Right cardiac atrium (tissue), 5 donors: ENCODE measurements at places on chromosomes 13 and 19.

DNA sequence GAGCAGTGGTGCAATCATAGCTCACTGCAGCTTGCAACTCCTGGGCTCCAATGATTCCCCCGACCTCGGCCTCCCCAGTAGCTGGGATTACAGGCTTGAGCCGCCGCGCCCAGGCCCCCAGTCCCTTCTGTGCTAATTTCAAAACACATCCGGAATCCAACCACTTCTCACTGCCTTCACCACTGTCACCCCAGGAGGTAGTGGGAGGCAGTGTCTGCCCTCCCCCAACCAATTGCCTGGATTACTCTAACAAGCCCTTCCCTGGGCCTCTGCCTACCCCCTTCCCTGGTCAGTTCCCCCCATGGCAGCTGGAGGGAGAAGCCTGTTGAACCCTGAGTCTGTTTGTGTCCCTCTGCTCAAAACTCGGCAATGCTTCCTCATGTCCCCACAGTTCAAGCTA, 2.3 kb downstream of the PRAM1 start:
- DNase-seq, result no peak

GRCh38 chr19:16509141-16510061, 13.2 kb downstream of the C19orf44 start:
- DNase-seq, result peak; percentile 73

GRCh38 chr19:56837492-56838023, 3.0 kb downstream of the PEG3 start:
- peak; percentile 93 for DNase-seq

- no peak for DNase-seq
These were observed 657.4 kb upstream of the ATXN8OS start for GRCh38 chr13:69450245-69450644.

DNA sequence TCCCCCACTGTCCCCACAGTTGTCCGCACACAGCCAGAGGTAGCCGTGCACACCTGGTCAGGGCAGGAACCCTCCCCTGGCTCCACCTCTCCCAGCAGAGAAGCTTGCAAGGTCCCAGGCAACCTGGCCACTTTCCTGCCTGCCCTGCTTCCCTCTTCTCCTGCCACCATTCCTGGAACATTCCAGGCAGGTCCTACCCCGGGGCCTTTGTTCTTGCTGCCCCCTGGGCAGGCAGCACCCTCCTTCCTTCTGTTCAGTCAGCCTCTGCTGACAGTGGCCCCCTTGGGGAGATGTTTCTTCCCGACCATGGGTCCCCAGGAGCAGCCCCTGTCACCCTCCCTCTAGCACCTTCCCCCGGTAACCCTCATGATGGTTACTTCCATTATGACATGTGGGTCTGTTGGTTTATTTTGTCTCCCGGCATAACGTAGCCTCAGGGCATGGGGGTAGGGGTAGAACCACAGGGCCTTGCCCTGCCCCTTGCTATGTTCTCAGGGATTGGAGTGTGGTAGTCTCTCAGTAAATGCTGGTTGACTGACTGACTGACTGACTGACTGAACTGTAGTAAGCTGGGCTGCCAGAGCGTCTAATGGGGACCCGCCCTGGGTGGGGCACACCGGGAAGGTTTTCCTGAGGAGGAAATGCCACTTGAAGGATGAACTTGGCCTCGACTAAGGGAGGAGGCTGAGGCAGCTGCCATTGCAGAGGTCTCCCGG, 10.8 kb downstream of the PAK4 start:
- no peak for DNase-seq
